ENCODE measurements at places on chromosomes 5 and 9.
A peak's percentile ranks its signal among the peaks of the same experiment; 100 is the strongest.

DNA sequence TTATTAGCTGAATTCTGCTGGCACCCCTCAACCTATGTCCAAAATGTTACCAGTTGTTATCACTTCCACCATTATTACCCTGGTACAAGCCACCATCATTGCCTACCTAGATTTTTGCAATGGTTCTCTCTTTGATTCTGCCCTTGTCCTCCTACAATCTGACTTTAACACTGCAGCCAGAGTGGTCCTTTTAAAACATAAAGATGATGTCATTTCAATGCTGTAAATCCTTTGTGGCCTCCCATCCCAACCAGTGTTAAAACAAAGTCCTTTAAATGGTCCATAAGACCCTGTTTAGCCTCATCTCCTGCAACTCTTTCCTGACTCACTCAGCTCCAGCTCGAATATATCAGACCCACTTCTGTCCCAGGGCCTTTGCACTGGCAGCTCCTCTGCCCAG, 54.9 kb upstream of the FSTL4 start:
- no peak for DNase-seq

DNA sequence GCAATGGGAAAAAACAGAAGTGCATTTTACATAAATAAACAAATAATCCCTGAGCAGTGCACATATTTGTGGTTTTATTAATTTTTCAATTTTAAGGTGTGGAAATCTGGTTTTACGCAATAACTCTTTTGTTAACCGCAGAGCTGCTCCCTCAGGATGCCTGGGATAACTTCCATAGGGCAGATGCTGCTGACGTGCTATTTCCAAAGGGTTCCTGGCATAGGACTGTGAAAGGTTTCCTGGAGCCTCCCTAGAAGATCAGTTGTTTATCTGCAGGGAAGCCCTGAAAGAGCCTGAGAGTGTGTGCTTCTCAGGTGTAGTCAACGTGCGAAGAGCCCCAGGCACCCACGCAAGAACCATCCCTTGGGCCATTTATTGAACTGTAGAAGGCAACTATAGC, 443.5 kb downstream of the PLK2 start:
- no peak for DNase-seq

- peak; percentile 36 for DNase-seq
These were observed 20.0 kb downstream of the F2R start for GRCh38 chr5:76735762-76736545.

DNA sequence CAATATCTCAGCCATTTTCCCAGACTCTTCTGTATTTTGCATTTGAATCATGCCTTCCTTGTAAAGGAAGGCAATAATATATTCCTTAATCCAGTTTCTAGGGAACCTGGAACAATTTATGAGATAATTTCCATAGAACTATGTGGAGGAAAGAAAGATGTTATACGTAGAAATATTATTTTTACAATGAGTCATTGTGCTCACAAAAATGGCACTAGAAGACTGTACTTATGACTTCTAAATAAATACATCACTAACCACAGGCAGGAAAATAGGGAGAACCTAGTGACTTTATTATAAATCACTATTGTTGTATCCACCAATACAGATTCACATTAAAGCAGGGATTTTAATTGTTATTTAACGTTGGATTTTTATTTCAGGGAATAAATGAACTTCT, 87.6 kb downstream of the FBXO38 start:
- no peak for DNase-seq

GRCh38 chr5:149636861-149637246, 55.6 kb downstream of the ARHGEF37 start:
- peak; percentile 78 for DNase-seq

GRCh38 chr9:132669319-132669697, 475 bp downstream of the DDX31 start:
- DNase-seq = peak; percentile 69

- no peak for DNase-seq
These were observed 77.0 kb upstream of the ADAMTS19 start for GRCh38 chr5:129382921-129383672.

GRCh38 chr9:79300068-79300467, 271.7 kb upstream of the TLE4 start:
- DNase-seq = no peak

- peak; percentile 23 for DNase-seq
These were observed 46.3 kb upstream of the TDRD7 start for GRCh38 chr9:97365634-97366033.

DNA sequence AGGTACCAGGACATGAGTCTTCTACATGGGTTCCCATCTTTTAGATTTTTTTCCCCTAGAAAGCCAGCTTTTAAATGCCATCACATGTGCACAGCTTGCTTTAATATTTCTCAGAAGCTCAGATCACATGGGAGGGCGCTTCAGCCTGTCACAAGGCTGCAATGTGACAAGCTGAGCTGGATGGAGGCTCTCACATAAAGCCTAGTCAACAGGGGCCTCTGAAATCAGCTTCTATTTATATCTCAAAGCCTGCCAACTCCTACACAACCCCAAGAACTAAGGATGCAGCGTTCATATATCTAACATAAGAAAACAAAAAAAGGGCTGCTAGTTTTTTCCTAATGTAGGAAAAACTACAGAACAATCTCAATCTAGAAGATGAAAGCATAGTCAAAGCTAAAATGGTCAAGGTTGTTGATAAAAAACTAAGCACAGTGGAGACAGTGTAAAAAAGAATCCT, 2.3 kb downstream of the ZFAND5 start:
- DNase-seq = peak; percentile 89
